Activated CD8-positive, alpha-beta T cell treated with anti-CD3 and anti-CD28 coated beads, Interleukin-2, amount 10 ng/mL, durations not matched to agents 7 days and 5 days (primary cell): ENCODE measurements at places on chromosomes 3 and 15. TPM values are rescaled to one million over a fixed set of nuclear protein-coding genes. Genes with fewer than 3 reads are reported as not detected.

- no peak for DNase-seq
These were observed 179.2 kb downstream of the CLSTN2 start for GRCh38 chr3:140113996-140114788.

DNA sequence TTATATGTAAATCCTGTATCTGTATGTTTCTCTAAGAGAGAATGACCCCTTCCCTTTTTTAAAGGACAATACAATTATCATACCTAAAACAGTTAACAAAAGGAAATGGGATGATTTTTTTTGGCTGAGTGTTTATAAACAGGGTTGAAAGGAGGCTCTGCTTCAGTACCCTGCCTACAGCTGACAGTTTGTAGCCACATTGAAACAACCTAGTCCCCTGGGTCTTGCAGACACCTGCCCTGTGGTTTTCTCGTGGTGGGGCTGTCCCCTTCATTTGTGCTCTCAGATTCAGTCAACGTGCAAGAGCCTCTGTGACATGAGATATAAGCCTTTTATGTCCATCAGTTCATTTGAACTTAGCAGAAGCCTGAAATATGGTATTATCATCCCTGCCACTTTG, 2.3 kb upstream of the HMCES start:
- peak; percentile 33 for DNase-seq

GRCh38 chr3:159844801-159845261, 143.8 kb upstream of the IL12A start:
- DNase-seq: no peak

DNA sequence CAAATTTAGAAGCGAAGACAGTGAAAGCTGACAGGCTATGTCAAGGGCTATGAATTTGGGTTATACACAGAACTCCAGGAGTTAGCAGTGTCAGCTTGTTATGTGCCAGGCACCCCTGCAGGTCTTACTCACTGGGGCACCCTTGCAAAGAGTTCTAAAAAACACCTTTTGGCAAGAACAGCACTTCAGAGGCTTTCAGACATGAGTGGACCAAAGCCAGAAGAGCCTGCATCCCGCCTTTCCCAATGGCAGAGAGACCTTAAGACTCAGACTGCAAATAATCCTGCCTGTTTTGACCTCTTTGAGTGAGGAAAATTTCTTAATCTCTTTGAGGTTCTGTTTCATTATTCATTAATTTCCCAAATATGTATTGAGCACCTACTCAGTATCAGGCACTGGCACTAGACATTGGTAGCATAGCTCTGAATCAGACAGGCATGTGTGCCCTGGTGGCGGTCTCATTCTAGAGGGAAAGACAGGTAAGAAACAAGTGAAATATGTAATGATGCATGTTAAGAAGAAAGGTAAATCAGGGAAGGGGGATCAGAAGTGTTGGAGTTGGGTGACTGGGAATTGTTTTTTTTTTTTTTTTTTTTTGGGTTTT, 280.0 kb downstream of the KBTBD8 start:
- DNase-seq: no peak

GRCh38 chr15:43903864-43904290, 77.1 kb downstream of the WDR76 start:
- peak; percentile 70 for DNase-seq

Gene CORO2B
- total RNA-seq: not detected

DNA sequence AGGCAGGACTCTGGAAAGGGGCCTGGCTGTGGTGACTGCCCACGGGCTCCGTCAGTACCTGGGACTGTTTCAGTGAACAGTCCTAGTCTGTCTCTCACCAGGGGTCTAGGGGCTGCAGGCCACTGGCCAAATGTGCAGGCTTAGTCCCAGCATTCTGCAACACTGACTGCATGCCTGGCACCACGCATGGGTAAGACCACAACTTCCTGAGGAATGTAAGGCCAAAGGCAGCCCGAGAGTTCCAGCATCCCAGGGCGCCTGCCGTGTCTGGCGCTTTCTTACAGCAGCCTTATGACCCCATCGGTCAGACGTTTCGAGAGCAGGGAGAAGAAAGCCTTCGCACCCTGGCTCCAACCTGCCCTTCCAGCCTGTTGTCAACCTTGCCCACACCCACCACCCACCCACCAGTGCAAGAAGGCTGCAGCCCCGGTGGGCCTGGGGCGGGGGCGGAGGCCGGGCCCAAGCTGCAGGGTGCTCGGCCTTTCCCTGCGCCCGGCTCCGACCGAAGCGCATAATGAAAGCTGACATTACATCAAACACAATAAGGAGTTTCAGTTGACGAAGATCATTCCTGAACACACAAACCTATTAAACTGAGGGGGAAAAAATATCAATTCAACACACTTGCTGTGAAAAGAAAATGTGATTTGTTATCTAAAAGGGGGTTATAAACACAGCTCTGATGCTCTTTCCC, 29.5 kb upstream of the TMEM115 start:
- no peak for DNase-seq

DNA sequence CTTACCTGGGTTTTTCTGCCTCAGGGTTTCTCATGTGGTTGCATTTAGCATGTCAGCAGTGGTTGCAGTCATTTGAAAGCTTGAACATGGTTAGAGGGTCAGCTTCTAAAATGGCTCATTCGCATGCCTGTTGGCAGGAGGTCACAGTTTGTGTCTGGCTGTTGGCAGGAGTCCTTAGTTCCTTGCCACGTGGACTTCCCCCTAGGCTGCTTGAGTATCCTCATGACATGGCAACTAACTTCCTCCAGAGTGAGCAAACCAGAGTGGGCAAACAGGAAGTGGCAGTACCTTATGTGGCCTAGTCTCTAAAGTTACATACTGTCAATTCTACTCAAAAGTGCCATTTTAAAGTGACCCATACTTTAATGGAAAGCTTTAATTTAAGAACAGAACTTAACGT, 3.4 kb upstream of the UNC13C start:
- DNase-seq: no peak

- no peak for DNase-seq
These were observed 32.2 kb upstream of the ABHD17C start for GRCh38 chr15:80662757-80663553.

Gene PATL2
- 27.4 TPM for total RNA-seq

- no peak for DNase-seq
These were observed 17.1 kb downstream of the VIPR1 start for GRCh38 chr3:42519568-42519962.

- DNase-seq: no peak
These were observed 55.6 kb downstream of the ATP11B start for GRCh38 chr3:182848906-182849305.

GRCh38 chr3:133573054-133573628, 345 bp upstream of the CDV3 start:
- DNase-seq: peak; percentile 100

GRCh38 chr3:15477951-15478639, 43.4 kb downstream of the COLQ start:
- no peak for DNase-seq

- DNase-seq: no peak
These were observed 134.0 kb downstream of the IL5RA start for GRCh38 chr3:2976212-2976611.

Gene CAV3
- total RNA-seq: not detected

DNA sequence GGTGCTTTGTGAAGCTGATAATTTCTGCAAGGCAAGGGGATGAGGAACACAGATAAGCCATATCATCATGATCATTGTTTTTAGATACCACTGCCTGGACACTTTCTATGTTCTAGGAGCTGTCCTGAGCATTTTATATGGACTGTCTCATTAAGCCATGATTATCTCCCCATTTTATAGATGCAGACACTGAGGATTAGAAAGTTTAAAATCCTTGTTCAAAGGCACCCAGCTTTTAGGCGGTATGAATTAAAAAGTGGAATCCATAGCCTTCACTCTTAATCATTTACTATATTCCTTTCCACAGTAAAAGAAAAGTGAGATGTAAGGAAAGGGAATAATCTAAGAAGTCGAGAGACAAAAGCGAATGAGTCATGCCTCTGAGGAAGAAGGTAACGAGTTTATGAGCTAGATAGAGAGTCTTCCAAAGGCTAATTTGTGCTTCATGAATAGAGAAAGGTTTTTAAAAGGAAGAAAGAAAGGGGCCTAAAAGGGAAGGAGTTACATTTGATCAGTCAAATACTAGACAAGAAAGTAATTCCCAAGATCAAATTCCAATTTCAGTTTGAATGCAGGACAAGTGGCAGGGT, 856.0 kb downstream of the FHIT start:
- no peak for DNase-seq

Gene GREM1
- not detected for total RNA-seq

GRCh38 chr15:91199511-91199910, 99.5 kb downstream of the SV2B start:
- DNase-seq: no peak

Gene CDHR4
- not detected for total RNA-seq

Gene IL5RA
- not detected for total RNA-seq

Gene GOLGA8G
- total RNA-seq: not detected

Gene GRK7
- total RNA-seq: not detected

GRCh38 chr15:62165104-62165792, at the start of gene C2CD4B:
Gene C2CD4B (minus strand): TSS chr15:62165285. CDS start chr15:62164984, 301 bp downstream.
- peak; percentile 33 for DNase-seq

Gene C2CD4B
- not detected for total RNA-seq

Gene TNFSF10
- 108 TPM for total RNA-seq

DNA sequence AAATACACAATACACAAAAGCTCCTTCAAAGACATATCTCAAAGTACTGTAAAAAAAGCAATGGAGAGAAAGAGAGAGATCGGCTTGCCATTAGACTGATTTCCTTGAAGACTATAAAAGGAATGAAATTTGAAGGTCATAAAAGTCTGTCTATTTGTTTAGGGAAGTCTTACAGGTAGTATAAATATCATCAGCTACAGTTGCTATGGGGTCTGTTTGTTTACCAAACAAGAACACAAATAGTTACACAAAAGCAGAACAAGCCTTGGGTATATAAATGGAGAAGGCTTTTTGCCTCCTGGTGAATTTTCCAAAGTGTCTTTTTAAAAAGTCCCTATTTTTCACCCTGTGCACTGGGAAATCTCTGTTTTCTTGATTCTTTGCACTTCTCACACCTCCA, 552.3 kb downstream of the FOXP1 start:
- DNase-seq: no peak
